ENCODE measurements at places on chromosomes 4 and X.
A peak's percentile ranks its signal among the peaks of the same experiment; 100 is the strongest.

DNA sequence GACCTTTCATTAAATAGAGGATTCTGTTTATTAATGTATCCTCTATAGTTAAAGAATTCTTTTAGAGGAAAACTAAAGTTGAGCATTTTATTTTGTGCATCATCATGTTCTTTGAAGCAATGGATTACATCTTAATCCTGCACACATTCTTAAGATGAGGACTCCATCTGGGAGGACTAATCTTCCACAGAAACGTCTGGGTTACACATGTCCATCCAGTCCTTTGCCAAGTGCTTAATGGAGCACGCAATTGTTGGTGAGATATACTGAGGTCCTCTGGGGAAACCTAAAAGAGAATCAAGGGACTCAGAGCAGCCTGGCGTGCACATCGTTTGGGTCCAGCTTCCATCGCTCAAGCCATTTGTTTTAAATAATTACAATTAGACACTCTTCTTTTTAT is 115.1 kb upstream of the SFRP2 start:
- no peak for DNase-seq

GRCh38 chrX:37590047-37590446 is 18.6 kb downstream of the LANCL3 start:
- DNase-seq = no peak

DNA sequence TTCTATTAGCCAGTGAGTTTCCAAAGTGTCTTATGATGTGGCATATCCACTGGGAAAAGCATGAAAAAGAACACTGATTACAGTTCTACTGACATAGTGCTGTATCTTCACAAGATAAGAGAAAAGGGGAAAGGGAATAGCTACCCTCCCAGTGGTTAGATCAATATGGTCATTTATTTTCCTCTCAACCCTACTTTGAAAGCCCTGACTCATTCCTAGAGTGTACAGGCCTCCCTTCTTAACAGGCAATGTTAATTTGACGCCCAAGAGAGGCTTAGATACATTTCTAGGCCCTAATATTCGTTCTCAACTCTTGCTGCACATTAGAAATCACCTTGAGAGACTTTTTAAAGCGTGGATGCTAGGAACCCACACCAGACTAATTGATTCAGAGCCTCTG is 20.4 kb upstream of the BRS3 start:
- no peak for DNase-seq

DNA sequence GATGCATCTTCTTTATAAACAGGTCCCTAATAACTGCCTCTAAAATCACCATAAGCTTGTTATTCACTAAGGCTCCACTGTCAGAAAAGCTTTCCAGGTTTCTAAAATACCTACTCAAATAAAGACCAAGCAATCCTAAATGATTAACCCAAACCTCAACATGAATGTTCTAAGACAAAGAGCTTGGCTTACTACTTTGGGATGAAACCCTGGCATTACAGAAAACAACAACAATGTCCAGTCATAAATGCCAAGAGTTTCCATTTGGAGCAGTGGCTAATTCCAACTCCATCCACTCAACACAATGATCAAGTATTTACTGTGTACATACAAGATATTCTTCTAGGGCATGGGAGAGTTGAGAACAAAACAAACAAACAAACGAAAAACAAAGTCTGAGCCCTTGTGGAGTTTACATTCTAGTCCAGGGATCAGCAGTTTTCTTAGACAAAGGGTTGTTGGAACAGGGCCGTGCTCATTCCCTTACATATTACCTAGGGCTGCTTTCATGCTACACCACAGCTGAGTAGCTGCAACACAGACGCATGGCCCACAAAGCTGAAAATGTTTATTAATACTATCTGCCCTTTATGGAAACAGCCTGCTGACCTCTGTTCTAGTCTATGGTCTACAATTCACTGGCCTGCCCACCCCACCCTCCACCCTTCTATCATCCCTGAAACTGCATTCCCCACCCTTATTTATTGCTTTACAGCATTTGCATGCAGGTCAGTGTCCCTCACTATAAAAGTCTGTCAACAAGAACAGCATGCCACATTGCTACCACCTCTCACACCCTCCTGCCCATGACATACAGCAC is 23.7 kb downstream of the ABCG2 start:
- no peak for DNase-seq

DNA sequence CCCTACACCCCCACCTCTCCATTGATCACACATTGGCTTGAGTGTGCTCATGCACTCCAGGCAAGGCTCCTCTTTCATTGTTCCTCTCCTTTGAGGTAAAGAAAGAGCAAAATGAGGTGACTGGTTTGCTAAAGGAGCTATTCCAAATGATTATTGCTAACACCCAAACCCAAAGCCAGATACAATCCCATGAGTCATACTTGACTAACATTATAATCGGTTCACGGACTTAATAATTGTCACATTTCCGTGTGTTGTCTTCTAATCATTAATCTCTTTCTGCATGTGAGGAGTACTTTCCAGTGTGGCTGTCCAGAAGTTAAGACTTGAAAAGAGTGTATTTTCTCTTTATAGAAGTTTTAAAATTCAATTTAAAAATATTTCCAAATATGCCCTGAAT is 174.3 kb upstream of the SFRP2 start:
- no peak for DNase-seq

DNA sequence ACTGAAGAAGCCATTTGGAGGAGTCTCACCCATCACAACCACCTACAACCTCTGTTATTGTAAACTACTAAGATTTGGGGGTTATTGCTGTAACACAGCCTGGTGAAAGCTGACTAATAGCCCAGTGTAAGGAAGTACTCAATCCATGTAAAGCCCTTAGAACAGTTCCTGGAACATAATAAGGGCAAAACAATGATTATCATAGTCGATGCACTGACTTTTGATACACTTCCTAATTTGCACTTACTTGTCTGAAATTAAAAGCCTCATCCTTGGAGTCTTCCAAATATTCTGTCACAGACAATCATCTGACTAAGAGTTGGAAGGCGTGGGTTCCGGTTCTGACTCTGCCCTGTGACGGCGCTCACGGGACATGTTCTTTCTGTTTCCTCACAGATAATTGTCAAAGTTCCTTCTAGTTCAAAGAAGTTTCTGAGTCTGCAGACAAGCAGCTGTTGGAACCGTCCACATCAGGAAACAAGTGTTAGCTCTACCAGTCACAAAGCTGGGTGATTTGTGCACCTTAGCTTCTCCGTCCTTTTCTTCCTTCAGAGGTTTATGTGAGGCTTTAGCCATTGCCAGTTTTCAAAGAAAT is 33.4 kb upstream of the RASGEF1B start:
- DNase-seq = no peak

- DNase-seq = no peak
Observed at GRCh38 chrX:29461039-29461438, 754.3 kb upstream of the MAGEB2 start.

GRCh38 chr4:73648478-73648877 is 28.2 kb upstream of the RASSF6 start:
- peak; percentile 10 for DNase-seq

DNA sequence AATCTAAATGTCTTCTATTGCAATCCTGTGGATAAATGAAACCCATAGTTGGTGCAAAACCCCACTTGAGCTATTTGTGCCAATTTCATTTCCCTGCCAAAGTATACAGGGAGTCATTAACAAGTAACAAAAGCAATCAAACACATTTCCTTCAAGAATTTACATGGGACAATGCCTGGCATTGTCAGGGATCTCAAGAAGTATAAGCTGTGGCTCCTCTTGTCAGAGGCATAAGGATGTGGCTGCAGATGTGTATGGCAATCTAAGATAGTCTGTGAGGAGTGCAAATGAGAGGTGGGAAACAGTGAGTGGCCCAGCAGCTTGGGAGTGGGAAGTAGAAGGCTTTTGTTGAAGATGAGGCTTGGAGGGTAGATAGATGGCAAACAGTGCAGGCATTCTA is 58.0 kb upstream of the SCML1 start:
- DNase-seq = no peak

GRCh38 chrX:131792789-131793462 is 230.2 kb upstream of the STK26 start:
- DNase-seq = no peak

- no peak for DNase-seq
Observed at GRCh38 chr4:139843641-139844040, 178.0 kb downstream of the MGST2 start.

GRCh38 chrX:40103565-40104323 is 6.0 kb upstream of the BCOR start:
- no peak for DNase-seq

GRCh38 chr4:8192748-8193738 is 6.0 kb upstream of the SH3TC1 start:
- peak; percentile 35 for DNase-seq

DNA sequence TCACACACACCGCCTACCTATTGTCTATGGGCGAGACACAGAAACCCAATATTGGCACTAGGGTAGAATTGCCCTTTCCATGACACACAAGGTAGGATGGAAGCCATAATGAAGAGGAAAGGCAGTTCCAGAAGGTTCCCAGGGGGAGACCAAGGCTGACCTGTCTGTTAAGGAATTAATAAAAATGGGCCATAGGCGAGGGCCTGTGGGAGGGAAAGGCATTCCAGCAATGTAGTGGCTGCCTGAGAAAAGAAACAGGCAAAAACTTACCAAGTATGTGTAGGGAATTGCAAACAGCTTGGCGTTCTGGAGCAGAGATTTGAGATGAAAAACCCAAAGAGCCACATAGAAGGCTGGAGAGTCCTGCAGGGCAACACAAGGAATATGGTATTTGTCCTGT is 19.1 kb downstream of the MAGED2 start:
- no peak for DNase-seq

GRCh38 chr4:136699905-136700304 is 832.4 kb downstream of the PCDH18 start:
- DNase-seq = no peak

DNA sequence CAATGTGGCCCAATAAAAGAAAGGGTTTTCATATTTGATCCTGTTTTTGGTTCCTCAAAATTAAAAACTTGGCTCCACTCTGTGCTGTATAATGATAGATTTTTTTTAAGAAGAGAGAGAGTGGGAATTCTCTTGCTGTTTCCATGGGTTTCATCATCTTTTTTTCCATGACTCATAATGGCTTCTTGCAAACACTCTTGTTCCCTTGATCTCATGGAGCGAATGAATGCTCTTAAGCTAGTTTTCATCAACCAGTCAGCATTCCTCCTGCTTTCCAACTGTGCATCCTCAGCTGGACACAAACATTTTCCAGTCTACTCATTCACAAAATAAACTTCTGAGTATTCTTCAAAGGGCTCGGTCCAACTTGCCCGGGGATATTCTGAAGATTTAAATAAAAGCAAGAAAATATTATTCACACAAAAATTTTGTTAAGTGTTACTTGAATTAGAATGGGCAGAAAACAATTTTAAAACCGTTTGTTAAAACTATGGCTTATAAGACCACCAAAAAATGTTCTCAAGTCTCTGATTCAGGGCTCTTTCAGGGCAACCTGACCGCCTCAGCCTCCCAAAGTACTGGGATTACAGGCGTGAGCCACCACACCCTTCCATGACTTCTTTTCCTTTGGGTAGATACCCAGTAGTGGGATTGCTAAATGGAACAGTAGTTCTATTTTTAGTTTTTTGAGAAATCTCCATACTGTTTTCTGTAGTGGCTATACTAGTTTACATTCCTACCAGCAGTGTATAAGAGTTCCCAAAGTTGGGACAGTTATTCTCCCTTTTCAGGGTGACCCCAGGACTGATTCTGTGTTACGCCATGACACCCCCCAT is 64.7 kb downstream of the TMEM156 start:
- DNase-seq = no peak

- no peak for DNase-seq
Observed at GRCh38 chrX:153459986-153460385, 10.4 kb downstream of the HAUS7 start.

DNA sequence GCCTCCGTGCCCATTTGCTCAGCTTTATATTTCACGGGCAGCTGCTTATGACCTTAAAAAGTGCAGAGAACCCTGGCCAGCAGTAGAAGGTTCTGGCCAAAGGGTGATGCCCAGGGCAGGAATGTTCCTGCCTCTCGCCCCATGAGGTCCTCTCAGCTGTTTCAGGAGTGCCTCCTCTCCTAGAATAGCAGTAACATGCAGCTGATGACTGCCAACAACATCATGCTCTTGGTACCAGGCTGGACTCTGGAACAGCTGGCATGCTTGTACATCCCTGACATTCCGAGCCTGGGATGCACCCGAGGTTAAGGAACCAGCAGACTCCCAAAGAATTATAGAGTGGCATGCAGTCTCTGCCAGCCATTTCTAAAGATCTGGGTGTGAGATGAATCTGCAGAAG is 11.7 kb upstream of the TENM3 start:
- DNase-seq = no peak

GRCh38 chrX:67604979-67605703 is 61.3 kb downstream of the AR start:
- DNase-seq = no peak

DNA sequence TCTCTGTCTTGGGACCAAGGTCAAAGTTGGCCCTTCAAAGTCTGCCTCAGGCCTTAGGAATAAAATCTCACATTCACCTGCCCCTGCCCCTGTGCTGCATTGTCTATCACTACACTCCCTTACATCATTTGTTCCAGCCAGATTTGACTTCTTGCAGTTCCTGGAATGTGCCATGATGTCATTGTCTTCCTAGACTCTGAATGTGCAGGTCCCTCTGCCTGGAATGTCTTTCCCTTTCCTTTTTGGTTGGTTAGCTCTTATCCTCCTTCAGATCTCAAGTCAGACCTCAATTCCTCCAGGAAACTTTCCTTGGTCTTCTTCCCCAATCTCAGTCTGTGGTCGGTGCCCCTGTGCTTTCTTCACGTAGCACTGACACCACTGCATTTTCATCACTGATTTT is 67.7 kb upstream of the EFNB1 start:
- no peak for DNase-seq

GRCh38 chr4:181261279-181261678 is 981.9 kb upstream of the TENM3 start:
- DNase-seq = no peak

DNA sequence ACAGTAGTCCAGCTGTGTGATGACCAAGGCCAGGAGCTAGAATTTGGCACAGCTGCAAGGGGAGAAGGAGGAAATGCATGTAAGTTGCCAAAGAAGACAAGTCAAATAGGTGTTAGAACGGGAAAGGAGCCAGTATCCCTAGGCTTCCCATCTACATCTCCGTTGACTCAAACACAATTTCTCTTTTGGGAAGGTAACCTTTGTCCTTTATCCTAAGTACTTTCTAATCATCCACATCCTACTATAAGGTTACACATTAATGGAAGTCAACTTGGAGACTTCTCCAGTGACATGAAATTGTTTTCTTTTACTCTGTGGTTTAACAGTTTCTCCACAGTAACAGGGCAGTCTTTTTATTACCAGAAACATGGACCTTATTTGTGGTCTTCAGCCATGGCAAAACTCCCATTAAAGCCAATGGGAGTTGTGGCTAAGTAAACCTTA is 620.0 kb downstream of the ANKRD50 start:
- DNase-seq = no peak

DNA sequence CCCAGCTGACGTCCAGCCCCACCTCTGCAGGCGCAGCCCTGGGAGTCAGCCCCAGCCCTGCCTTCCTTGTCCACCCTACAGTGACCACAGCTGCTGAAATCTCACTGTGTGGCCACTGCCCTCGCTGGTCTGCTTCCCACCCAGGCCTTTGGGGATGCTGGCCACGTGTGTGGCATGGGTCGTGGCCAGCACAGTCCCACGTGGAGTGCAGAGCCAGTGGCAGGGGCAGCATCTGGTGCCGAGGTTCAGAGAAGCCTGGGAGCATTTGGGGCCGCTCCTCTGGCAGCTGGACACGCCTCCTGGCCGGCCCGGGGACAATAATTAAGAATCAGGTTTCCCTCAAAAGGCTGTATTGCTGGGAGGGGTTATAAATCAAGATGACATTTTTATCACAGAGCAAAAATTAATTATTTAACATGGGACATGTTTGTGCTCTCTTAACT is 92.1 kb downstream of the HMX1 start:
- DNase-seq = no peak

- DNase-seq = no peak
Observed at GRCh38 chr4:10893395-10893794, 208.8 kb upstream of the CLNK start.

Measured in NCI-H2171 (cell line).